Sciatic nerve (tissue), 2 donors: ENCODE measurements at places on chromosomes 4 and X. TPM values are rescaled to one million over a fixed set of nuclear protein-coding genes. Genes with fewer than 3 reads are reported as not detected.

The SORCS2 gene
- total RNA-seq = 52.5 TPM

The PPP4R3C gene
- total RNA-seq = not detected

The RHOXF2 gene
- not detected for total RNA-seq

The COL25A1 gene
- 6.2 TPM for total RNA-seq

The MAGEA1 gene
- total RNA-seq = not detected

The DDX60 gene
- 29.6 TPM for total RNA-seq
